Type B pancreatic cell (in vitro differentiated cells): ENCODE measurements at places on chromosomes 5 and 9.

DNA sequence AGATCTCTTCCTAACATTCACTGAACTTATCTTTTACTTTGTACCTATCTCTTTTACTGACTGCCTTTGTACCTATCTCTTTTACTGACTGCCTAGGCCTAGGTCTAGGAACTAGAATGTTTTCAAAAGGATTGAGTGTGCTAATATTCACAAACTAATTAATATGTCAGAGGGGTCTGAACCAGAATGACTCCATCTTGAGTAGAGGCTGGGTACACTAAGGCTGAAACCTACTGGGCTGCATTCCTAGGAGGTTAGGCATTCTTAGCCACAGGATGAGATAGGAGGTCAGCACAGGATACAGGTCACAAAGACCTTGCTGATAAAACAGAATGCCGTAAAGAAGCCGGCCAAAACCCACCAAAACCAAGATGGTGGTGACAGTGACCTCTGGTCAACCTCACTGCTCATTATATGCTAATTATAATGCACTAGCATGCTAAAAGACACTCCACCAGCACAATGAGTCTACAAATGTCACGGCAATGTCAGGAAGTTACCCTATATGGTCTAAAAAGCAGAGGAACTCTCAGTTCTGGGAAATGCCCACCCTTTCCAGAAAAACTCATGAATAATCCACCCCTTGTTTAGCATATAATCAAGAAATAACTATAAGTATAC lies 2.5 kb upstream of the RHOBTB3 start:
- peak overlapping the region; percentile 32 for H3K4me3 ChIP-seq
- no peaks in the 10 kb centered on the region for H3K27me3 ChIP-seq
- DNase-seq: no peak

DNA sequence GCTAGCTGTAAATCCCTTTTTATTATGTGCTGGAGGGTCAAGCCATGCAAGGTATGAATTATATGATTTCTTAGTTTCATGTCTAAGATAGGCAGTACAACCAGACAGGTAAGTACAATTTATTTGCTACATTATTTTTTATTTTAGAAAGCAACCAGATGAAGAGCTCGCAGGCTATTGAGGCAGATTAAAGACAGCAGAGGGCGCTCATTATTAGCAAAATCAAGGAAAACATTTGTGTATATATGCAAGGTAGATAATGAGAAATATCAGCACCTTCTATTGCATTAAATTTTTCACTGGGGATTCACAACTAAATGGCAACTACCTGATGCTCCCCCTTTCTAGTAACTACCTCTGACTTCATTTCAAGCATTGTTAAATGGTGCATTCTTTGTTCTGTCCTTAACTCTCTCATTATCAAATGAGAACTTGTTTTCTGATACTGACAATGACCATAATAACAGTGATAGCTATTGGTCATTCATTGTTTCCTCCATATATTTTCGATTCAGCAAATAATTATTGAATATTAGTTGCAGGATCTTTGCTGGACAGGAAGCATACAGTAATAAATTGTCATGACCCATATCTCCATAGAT lies 8.6 kb downstream of the SCGB3A2 start:
- H3K27me3 ChIP-seq: no peaks in the 10 kb centered on the region
- no peak overlapping the region for H3K27ac ChIP-seq

DNA sequence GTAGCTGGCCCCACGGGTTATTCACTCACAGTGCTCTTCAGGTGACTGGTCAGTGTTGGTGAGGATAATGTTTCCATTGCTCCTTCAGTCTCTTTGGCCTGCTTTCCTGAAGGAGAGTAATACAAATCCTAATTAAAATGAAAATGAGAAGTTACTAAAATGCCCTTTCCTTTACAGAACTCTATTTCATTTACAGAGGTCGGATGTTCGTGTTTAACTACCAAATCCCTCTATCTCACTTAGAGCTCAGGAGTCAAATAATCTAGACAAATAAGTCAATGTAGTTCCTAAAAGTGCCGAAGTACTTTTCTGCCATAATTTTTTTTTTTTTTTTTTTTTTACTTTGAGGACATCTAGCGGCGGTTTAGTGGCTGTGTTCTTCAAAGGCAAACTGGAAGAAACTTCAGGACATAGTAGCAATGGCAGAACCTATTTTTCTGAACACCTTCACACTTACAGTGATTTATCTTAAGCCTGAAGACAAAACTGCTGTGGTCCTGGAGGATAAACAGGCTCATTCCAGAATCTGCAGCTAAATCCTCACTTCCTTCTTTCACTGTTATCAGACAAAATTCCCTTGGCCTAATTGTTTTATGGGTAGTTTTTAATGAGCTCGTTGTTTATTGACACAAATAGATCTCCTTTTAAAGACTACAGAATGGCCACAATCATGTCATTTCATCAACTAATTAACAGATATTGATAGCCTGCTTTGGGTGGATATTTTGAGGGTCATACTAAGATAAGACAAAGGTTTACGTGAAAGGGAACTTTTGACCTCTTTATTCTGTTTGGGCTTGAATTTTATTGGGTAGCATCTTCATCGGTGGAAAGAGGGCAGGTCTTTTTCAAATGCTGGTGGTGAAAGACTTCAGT lies 207.6 kb upstream of the DMRTA1 start:
- H3K36me3 ChIP-seq: no peaks in the 10 kb centered on the region
- DNase-seq: no peak
- H3K4me3 ChIP-seq: peak overlapping the region; percentile 59
- no peak overlapping the region for H3K27ac ChIP-seq

GRCh38 chr9:21811914-21812313 lies 9.5 kb downstream of the MTAP start:
- H3K4me1 ChIP-seq: peaks cover 12% of the 10 kb centered on the region
- no peaks in the 10 kb centered on the region for H3K27me3 ChIP-seq
- H3K36me3 ChIP-seq: peaks cover 41% of the 10 kb centered on the region
- H3K4me3 ChIP-seq: no peak overlapping the region

DNA sequence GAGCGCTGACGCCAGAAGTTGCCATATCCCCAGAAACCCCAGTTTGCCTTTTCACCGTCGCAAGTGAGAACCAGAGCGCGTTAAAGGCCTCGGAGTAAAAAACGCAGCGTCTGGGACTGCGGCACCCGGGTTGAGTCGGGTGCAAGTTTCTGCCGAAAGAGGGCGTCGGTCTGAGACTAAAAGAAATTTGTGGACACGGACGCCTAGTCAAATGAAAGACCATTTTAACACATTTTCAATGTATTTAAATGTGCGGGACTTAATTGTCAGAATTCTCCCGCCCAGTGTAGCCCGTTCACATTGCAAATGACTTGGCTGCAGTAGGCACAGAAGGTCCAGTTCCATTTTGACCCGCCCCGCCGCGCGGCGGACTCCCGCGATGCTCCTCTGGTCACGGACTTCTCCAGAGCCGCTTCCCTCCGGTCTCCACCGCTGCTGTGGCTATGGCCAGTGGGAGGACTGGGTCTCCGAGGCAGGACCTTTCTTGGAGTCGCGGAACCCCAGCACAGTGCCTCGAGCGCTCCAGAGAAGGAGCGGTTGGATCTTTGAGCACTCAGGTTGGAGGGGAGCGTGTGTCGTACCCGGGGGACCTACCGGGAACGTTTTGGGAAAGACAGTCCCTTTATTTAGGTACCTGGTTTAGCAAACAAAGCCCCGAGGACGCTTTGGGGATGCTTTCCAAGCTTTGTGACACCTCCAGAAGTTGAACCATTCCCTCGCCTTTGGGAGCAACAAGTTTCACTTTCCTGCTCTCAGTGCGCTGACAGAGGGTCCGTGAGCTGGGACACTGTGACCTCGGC lies 1.2 kb upstream of the NPR3 start:
- H3K36me3 ChIP-seq: peaks cover 4% of the 10 kb centered on the region
- peak overlapping the region; percentile 83 for H3K27ac ChIP-seq
- DNase-seq: peak; percentile 78
- peaks cover 61% of the 10 kb centered on the region for H3K27me3 ChIP-seq
- peak overlapping the region; percentile 93 for H3K4me3 ChIP-seq
- peaks cover 15% of the 10 kb centered on the region for H3K4me1 ChIP-seq

- DNase-seq: no peak
- no peak overlapping the region for H3K27ac ChIP-seq
- no peaks in the 10 kb centered on the region for H3K36me3 ChIP-seq
- peaks cover 2% of the 10 kb centered on the region for H3K27me3 ChIP-seq
- peaks cover 25% of the 10 kb centered on the region for H3K4me1 ChIP-seq
Observed at GRCh38 chr5:149019679-149020078, 43.2 kb downstream of the SH3TC2 start.

GRCh38 chr5:167953151-167953798 lies 338.2 kb upstream of the WWC1 start:
- H3K27ac ChIP-seq: peak overlapping the region; percentile 43
- H3K27me3 ChIP-seq: peaks cover 21% of the 10 kb centered on the region
- no peak for DNase-seq

DNA sequence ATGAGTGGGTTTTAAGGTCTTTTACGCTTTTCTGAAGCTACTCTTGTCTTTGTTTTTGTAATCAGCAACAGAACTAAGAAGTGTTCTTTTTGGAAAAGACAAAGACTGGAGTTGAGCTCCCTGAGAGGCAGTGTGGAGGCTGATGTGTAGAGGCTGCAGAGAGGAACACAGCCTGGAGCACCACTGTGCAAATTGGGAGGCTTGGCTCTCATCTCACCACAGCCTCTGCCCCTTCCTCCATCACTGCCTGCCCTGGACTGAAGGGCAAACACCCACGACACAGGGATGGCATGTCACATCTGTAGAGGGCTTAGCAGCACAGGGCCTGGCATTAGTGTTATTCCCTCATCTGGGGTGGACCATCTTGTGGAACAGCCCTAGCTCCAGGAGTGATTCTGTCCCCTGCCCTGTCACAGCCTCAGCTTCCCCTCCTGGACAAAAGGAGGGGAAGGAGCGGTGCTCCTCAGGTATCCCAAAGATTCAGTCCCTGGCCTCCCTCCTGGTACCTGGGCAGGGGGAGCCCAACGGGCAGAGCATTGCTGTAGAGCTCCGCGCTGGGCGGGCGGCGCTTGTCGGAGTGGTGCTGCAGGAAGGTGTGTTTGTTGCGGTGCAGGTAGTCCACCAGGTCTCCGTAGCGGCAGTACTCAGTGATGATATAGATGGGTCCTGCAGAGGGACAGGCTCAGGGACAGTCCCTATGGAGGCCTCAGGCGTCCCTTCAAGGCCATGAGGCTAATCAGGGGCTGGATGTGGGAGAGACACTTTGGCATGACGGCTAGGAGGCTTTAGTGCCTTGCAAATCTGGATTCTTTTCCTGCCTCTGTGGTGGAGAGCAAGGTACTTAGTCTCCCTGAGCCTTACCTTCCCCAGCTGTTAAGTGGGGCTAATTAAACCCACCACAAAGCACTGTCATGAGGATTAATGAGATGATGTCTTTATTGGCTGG lies 32.8 kb downstream of the PDGFRB start:
- H3K4me3 ChIP-seq: no peak overlapping the region
- H3K27me3 ChIP-seq: peaks cover 4% of the 10 kb centered on the region
- H3K36me3 ChIP-seq: no peaks in the 10 kb centered on the region
- peaks cover 4% of the 10 kb centered on the region for H3K4me1 ChIP-seq
- H3K27ac ChIP-seq: no peak overlapping the region
- no peak for DNase-seq

GRCh38 chr9:113129884-113130283 lies 20.9 kb upstream of the SLC31A2 start:
- no peak overlapping the region for H3K27ac ChIP-seq
- H3K27me3 ChIP-seq: peaks cover 41% of the 10 kb centered on the region
- no peaks in the 10 kb centered on the region for H3K36me3 ChIP-seq
- H3K4me1 ChIP-seq: no peaks in the 10 kb centered on the region

GRCh38 chr5:138698713-138699112 lies 54.5 kb upstream of the CTNNA1 start:
- H3K4me1 ChIP-seq: peaks cover 16% of the 10 kb centered on the region
- H3K4me3 ChIP-seq: no peak overlapping the region
- no peaks in the 10 kb centered on the region for H3K27me3 ChIP-seq
- H3K27ac ChIP-seq: no peak overlapping the region

DNA sequence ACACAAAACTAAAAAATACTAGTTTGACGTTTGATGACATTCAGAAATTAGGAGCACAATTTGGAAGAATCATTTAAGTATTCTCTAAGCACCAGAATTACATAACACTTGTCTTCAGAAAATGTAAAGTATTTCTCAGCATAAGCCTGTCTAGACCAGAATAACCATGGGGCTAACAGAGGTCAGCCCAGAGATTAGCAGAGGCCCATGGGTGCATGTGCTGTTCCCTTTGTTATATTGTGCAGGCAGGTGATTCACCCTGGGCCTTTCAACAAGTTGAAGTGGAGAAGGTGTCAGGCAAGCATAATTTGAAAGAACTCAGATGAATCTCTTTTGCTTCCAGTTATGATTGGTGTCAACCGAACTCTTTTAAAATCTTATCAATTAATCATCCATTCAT lies 227.9 kb downstream of the LURAP1L start:
- peaks cover 5% of the 10 kb centered on the region for H3K4me1 ChIP-seq
- H3K4me3 ChIP-seq: no peak overlapping the region
- DNase-seq: no peak
- no peaks in the 10 kb centered on the region for H3K27me3 ChIP-seq
- H3K36me3 ChIP-seq: no peaks in the 10 kb centered on the region

- H3K27ac ChIP-seq: no peak overlapping the region
- H3K4me1 ChIP-seq: peaks cover 48% of the 10 kb centered on the region
- no peak overlapping the region for H3K4me3 ChIP-seq
Observed at GRCh38 chr5:81188962-81189361, 44.2 kb upstream of the CKMT2 start.

- DNase-seq: no peak
- peaks cover 10% of the 10 kb centered on the region for H3K4me1 ChIP-seq
- H3K4me3 ChIP-seq: no peak overlapping the region
- H3K36me3 ChIP-seq: no peaks in the 10 kb centered on the region
- H3K27me3 ChIP-seq: no peaks in the 10 kb centered on the region
Observed at GRCh38 chr5:30505014-30505886, 688.2 kb upstream of the CDH6 start.

GRCh38 chr9:20314981-20315380 lies 307.3 kb downstream of the MLLT3 start:
- H3K27me3 ChIP-seq: no peaks in the 10 kb centered on the region
- no peak overlapping the region for H3K27ac ChIP-seq
- no peak for DNase-seq
- H3K4me3 ChIP-seq: no peak overlapping the region
- peaks cover 8% of the 10 kb centered on the region for H3K4me1 ChIP-seq

DNA sequence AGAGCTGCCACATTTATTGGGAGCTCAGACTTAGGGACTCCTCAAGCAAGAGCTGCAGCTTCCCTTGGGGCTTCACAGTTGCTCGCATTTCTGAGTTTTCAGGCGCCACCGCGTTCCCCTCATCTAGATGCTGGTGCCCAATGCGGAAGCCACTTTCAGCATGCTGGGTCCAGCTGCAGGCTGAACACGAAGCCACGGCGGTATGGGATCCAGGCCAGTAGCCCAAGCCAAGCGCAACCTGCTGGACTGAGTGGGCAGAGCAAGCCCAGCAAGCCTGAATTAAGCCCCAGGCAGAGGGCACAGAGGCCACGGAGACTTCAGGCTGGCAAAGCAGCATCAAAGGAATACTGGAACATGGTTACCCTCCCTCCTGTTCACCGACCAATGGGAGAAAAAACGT lies 391.5 kb downstream of the HTR1A start:
- no peak overlapping the region for H3K4me3 ChIP-seq
- no peak overlapping the region for H3K27ac ChIP-seq
- no peaks in the 10 kb centered on the region for H3K27me3 ChIP-seq
- DNase-seq: no peak
- no peaks in the 10 kb centered on the region for H3K36me3 ChIP-seq
- no peaks in the 10 kb centered on the region for H3K4me1 ChIP-seq
